Heart right ventricle (tissue), 16 donors: ENCODE measurements at places on chromosomes 16 and 17. TPM values are rescaled to one million over a fixed set of nuclear protein-coding genes. Genes with fewer than 3 reads are reported as not detected.

FKBP10 gene
- 29.3 TPM for polyA plus RNA-seq

DNA sequence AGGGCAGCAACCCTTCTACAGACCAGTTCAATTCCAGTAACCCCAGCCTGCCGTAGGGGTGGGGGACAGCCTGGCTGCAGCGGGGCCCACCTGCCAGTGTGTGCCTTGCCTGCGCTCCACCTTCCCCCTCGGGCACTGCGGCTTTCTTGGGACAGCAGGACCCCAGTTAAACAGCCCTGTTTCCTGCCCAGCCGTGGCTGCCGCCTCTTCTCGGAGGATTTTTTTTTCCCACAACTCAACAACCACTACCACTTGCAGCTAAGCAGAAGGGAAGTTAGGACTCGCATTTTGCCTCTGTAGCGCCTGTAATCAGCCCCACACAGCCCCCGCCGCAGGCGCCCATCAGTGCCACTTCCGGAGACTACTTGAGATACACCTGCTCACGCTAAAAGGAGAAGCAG is 76.1 kb downstream of the RAI1 start:
- DNase-seq = no peak

DNA sequence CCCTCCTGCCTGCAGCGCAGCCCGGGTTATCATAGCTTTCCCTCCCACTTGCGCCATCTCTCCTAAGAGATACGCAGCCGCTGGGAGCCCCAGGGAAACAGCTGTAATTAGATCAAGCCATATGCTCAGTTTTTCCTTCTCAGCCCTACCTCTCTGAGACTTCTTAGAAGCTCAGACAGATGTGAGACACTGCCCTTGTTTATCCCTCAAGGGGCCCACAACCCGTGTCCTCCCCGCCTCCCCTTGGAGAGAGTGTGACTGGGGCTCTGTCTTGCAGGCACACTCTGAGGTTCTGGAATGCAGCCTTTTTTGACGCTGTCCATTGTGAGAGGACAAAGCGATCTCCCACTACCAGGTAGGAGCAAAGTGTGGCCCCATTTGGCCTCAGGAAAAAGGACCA is 31.2 kb downstream of the CIBAR2 start:
- DNase-seq = no peak

DNA sequence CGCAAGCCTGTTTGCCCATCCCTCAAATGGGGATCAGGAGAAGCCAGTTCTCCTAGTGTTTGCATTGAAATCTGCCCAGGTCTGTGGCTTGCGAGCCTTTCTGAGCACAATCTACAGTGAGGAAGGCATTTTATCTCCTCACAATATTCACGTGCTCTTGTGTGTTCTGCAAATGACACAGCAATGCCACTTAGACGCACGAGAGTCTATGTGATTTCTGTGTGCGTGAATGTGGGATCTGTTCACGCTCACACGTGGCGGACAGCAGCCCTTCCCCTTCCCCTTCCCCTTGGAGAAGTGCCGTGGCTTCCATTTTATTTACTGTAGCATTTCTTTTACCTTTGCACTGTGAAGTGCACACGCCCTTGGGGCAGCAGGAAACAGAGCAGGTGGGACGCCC is 17.7 kb upstream of the CBFA2T3 start:
- DNase-seq = no peak

NLRC3 gene
- 0.88 TPM for polyA plus RNA-seq

DNA sequence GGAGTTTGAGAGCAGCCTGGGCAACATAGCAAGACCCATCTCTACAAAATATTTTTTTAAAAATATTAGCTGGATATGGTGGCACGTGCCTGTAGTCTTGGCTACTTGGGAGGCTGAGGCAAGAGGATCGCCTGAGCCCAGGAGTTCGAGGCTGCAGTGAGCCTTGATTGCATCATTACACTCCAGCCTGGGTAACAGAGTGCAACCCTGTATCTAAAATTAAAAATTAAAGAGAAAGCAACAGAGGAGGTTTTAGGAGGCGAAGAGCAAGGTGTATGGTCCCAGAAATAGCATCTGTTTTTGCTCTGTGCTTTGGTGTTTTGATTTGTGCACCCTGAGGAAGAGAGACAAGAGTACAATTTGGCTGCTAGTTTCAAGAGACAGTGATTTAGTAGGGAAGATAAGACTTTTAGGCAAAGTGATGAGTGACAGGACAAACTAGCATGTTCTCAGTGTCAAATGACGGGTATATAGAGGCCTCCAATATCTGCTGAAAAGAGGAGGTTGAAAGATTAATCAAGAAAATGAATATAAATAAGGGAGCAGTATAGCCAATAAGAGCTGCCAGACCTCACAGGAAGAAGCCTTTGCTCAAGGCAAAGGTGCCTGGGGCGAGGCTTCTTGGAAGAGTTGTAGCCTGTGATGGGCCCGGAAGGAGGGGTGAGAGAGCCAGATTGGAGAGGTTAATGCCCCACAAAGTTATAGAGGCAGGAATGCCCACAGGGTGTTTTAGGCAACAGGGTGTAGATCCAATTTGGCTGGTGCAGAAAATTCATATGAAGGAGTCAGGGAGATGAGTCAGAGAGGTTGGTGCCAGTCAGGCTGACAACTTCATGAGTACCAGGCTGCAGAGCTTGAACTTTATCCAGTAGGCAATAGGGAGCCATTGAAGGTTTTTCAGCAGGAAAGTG is 11.4 kb downstream of the HLF start:
- DNase-seq = no peak

CHST5 gene
- polyA plus RNA-seq = 0.20 TPM

DNA sequence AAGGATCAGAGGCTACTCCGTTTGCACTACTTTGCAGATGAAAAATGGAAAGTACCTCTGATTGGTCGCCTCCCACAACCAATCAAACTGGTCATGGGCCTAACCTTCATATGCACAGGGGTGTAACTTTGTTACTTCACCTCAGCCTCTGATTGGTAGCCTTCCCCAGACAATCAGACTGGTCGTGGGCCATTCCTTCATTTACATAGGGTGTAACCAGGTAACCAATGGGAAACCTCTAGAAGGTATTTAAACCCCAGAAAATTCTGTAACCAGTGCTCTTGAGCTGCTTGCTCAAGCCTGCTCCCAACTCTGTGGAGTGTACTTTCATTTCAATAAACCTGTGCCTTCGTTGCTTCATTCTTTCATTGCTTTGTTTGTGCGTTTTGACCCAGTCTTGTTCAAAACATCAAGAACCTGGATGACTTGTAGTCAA is 39.2 kb upstream of the USP22 start:
- DNase-seq = no peak

GRCh38 chr16:87725596-87726235 is 40.1 kb downstream of the KLHDC4 start:
- DNase-seq = no peak

TP53TG3C gene
- polyA plus RNA-seq = not detected

DNA sequence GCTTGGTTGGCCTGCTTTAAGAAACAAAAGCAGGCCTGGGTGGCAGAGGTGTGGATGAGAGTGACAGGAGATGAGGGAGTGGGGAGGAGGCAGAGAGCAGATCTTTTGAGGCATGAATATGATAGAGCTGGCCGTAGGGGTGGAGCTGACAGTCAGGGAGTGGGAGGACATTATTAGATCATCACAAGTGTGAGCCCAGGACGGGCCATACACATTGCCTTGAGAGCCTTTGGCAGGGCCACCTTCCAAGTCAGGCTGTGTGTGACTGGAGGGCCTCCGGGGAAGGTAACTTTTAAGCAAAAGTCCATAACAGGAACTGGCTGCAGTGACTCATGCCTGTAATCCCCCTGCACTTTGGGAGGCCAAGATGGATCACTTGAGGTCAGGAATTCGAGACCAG is 26.3 kb downstream of the GINS3 start:
- peak; percentile 64 for DNase-seq

- no peak for DNase-seq
These were observed 37.4 kb upstream of the IL21R start for GRCh38 chr16:27364493-27365141.

GRCh38 chr16:54488729-54489128 is 202.1 kb upstream of the IRX3 start:
- DNase-seq = no peak

DCTPP1 gene
- 42.6 TPM for polyA plus RNA-seq

GRCh38 chr17:80782536-80783427 is 208.9 kb upstream of the CHMP6 start:
- DNase-seq = no peak

DNA sequence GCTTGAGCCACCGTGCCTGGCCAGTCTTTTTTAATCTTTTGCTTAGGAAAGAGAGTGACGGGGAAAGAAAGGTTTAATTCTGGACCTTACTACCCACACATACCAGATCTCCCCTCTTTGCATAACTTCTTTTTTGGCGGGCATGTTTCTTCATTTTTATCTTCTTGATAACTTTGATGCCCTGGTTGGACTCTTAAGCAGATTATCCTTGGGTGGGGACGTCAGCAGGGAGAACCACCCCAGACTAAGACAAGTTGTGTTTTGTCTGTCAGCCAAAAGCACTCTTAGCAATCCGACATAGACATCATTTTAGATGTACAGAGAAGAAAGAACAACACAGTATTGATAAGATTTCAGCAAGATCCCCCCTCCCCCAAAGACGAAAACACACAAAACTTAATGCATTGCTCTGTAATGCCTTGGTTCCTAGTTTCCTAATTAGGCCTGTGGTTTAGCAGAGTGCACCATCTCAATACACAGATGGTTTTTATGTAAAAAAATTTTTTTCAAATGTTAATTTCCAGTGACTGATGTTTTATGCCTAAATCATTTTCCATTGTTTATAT is 99.9 kb downstream of the MSI2 start:
- DNase-seq = no peak

DNA sequence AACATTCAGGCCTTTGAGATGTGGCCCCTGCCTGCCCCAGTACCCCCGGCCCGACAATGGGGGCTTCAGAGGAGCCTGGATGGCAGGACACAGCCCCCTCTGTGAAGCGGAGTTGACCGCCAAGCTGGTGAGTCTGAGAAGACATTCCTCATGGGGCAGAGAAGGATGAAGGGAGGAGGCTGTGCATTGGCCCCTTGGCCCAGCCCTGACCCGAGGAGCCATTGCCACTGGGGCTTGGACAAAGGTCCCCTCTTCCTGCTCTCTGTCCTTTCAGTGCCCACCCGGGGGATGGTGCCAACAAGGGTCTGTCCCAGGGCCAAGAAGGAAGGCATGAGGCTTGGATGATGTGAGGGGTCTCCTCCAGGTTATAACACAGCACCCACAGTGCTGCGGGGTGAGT is 30.9 kb upstream of the PHB1 start:
- no peak for DNase-seq

DNA sequence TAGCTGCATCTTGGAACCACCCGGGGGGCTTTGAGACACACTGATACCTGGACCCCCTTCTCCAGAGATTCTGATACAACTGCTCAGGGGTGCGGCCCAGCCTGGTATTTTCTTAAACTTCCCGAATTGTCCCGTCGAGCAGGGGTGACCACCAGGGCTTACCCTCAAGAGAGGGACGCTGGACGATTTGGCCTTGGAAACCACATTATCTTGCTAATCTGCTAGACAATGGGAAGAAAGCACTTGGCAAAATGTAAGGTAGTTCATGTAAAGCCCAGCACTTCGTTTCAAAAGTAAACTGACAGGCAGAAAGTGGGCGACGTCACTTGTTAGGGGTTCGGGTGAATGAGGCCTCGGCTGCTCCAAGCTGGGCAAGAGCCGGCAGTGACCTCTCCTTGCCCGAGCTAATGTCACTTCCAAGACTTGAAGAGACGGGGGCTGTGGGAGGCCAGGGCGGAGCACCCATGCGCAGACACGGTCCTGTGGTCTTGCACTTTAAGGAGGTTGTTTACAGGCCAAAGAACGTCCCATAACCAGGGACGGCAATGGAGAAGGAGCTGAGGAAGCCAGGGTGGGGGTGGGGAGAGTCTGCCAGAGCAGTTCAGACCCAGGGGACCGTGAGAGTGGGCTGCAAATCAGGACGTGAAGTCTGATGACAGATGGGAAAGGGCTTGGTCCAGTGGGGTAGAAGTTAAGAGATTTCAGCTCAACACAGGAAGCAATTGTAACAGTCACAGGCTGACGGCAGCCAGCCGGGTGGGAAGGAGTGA is 152.7 kb upstream of the GSE1 start:
- no peak for DNase-seq

DNA sequence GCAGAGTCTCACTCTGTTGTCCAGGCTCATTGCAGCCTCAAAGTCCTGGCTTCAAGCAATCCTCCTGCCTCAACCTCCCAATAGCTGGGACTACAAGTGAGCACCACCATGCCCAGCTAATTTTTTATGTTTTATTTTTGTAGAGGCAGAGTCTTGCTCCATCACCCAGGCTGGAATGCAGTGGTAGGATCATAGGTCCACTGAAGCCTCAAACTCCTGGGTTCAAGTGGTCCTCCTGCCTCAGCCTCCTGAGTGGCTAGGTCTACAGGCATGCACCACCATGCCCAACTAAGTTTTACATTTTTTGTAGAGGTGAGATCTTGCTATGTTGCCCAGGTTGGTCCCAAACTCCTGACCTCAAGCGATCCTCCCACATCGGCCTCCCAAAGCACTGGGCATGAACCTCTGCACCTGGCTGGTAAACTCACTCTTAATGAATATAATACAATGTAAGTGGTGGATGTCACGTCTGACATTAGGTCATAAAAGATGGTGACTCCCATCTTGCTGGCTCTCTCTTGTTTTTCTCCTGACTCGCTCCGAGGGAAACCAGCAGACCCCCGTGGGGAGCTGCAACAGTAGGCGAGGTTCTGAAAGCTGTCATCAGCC is 126.2 kb downstream of the IRX3 start:
- no peak for DNase-seq

RASL10B gene
- 6.9 TPM for polyA plus RNA-seq

GRCh38 chr17:49315551-49316257 is 46.3 kb downstream of the ZNF652 start:
- peak; percentile 43 for DNase-seq

GRCh38 chr17:48457080-48457836 is 27.2 kb upstream of the SKAP1 start:
- DNase-seq = peak; percentile 41

SULT1A1 gene
- polyA plus RNA-seq = 9.0 TPM

- DNase-seq = peak; percentile 32
These were observed 107.6 kb downstream of the ZNF423 start for GRCh38 chr16:49748322-49748721.

DNA sequence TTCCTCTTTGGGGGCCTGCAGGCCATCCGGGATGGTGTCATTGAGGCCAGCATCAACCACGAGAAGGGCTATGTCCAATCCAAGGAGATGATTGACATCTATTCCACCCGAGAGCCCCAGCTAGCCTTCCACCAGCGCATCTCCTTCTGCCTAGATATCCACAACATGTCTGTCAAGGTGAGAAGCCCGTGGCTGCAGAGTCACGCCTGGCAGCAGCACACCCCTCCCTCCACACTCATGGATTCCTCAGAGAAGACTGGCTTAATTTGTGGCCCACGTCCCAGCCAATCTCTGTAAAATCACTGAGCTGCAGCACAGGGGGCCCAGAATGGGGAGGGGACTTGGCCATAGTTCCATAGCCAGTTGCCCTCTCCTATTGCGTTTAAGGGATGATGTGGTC is 15.6 kb downstream of the PSMD3 start:
- DNase-seq = no peak

- DNase-seq = no peak
These were observed 3.3 kb downstream of the HOXB1 start for GRCh38 chr17:48527547-48527932.

TMEM88 gene
- 298 TPM for polyA plus RNA-seq
